AG04450 (cell line): ENCODE measurements at places on chromosomes 1 and 21.

GRCh38 chr1:204295671-204296070, 64.1 kb downstream of the PLEKHA6 start:
- no peak for DNase-seq

DNA sequence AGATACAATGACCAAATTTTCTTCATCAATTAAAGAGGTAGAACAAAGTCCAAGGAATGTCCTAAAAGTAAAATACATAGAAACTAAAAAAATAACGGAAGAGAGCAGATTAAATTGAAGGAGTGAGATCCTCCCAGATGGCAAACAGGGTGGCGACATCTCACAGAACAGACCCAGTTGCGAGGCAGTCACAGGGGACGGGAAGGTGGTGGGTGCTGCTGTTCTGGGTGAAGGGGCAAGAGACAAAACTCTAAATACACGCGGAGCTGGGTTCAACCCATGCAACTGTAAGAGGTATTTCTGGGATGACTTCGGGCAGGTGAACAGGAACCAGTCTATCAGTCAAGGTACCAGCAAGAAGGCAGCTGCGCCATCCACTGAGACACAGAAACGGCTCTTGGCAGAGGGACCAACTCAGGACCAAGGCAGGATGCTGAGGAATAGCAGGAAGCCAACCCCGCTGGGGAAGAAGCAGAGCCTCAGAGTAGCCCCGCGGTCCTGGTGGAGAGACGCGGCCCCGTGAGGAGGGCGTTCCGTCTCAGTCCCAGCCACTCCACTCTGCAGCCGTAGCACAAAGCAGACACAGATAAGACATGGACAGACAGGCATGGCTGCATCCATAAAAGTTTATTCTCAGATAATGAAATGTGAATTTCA, 32.2 kb downstream of the WDR4 start:
- no peak for DNase-seq

DNA sequence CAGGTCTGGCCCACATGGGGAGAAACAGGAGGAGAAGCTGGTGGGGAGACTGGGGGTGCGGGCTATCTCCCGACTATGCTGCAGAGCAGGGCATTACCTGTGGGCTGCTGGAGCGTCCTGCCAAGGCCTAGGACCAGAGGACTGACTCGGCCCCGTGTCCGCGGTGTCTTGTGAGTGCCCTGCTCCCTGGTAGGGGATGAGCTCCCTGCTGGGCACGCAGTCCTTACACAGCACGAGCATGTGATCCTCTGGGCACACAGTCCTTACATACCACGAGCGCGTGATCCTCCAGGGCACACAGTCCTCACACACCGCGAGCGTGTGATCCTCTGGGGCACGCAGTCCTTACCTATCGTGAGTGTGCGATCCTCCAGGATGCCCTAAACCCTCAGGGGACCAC, 31.8 kb upstream of the CSF3R start:
- DNase-seq, result no peak

DNA sequence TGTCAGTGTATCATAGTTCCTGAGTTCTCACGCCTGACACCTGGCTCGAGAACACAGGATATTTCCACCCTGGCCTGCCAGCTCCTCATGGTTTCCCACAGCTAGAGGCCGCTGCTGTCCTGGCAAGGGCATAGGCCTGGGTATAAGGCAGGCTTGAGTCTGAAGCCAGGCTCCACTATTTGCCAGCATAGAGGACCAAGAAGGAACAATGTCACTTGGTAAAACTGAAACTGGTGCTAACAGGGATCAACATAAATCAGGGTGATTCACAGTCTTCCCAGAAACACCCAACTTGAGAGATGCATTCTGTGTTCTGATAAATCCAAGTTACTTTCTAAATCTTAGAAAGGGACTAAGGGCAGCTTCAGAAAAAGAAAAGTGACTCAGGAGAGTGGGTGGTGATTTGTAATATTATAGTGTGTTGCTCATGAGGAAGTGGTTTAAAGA, 6.9 kb upstream of the S100A2 start:
- DNase-seq, result no peak

DNA sequence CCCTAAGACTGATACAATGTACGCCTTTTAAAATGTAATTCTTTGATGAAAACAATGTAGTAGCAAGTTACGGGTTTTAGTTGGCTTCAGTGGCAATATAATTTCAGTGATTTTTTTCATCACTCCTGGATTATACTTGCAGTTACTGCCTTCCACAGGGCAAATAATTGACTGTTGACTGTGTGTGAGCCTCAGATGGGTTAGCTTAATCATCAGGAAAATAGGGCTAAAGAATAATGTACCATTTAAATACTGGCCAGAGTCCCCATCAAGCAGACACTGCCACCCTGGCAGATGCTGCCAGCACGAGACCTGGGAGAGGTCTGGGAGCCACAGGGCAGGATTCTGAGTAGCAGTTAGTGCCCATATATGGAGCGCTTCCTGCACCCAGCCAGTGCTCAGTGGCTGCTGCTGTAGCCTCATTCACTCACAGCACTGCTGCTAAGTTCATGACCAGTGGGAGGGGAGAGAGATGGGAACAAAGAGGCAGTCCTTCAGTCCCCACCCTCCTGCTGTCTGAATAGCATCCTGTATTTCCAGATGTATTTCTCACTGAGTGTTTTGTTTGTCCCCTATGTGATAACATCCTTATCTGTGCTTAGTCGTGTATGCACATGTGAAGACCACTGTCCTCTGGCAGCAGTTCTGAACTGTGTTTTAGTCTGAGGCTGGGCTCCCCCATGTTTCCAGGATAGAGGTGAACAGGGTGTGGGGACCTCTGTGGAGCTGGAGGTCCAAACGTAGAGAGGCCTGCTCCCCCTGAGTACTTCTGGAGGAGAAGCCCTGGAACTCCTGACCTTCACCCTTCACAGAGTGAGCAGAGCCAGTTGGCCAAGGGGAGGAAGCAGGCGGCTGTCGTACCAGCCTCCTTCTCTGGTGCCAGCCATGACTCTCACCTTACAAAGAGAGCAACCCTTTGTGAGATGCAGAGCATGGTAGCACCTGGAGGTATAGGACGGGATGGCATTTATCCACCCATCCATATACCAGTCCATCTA, 80.4 kb downstream of the ADARB1 start:
- no peak for DNase-seq

DNA sequence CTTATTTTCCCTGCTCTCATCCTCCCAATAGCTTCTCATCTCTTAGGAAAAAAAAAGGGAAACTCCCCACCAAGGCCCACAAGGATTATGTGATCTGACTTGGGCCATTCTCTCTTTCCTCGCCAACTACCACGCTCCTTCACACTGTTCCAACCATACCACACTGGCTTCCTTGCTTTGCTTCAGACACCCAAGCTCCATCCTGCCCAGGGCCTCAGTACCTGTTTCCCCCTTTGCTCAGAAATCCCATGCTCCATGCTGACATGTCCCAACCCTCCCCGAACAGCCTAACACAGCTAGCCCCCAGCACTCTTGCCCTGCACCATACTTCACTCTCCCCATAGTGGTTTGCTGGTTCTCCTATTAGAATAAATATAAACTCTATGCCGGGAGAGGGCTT, 39.2 kb downstream of the MAB21L3 start:
- no peak for DNase-seq

DNA sequence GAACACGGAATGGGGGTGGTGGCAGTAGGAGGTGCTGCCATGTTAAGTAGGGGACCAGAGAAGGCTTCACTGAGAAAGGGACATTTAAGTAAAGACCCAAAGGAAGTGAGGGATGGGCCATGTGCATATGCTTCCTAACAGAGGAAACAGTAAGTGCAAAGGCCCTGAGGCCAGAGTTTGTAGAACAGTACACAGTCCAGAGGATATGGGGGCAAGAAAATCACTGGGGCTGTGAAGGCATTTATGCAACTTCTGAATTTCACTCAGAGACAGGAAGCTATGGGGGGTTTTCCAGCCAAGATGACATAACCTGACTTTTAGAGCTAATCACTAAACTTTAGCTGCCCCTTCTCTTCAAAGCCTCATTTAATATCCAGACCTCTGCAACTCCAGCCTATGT, 202.5 kb upstream of the EDN2 start:
- no peak for DNase-seq

DNA sequence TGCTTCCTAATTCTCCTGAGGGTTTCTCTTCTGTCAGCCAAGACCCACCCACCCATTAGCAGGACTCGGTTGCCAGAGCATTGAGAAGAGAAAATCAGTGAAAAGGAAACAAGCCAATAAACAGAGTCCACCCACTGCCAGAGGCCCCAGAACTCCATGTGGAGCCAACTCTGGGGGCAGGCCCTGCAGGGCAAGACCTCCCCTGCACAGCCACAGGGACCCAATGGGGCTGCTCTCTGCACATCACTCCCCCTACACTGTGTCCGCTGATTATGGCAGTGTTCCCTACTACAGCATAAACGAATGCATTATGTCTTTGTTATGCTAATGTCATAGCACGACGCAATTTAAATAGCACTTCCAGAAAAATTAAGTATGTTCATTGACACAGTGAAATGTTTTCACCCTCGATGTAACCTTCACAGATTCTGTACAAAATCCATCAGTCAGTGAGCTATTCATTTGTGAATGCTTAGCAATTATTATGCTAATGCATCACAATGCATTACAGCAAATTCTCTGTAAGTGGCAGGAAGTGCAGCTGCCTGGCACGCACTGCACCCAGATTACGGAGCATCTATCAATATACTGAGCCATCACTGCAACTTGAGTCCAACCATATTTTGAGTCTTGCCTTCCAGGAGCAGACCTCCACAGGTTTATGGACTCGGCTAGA, 56.4 kb downstream of the GRIK3 start:
- DNase-seq, result no peak

- DNase-seq, result no peak
Observed at GRCh38 chr1:189751311-189751710, 726.4 kb downstream of the BRINP3 start.

DNA sequence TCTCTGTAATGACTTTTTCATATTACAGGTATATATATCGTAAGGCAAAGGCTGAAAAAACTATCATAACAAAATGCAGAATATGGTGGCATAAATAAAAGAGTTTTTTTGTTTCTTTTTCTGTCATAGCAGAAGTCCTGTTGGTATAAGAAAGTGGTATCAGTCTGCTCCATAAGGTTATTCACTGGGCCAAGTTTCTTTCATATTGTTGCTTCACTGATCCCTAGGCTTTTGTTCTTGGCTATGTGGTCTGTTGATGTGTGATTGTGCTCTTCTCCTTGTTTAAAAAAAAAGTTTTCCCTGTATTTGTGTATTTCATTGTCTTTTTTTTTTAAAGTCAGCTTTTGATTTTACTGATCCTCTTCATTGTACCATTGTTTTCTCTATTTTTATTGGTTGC, 26.0 kb downstream of the PTBP2 start:
- DNase-seq, result no peak

DNA sequence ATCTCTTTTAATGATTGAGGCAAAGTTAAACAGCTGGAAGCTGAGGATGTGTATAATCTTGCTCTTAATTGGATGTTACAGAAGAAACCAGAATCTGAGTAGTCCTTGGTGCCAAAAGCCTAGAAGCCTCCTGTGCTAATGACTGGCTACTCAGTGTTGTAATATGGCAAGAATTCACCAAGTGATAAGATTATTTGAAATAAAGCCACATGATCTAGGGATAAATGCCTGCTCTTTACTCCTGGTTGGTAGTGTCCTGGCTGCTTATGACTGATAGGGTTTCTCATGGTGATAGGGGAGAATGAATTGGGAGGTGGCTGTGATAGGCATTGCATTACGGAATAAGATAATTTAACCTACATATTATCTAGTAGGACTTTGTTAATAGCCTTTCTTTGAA, 13.6 kb upstream of the MAB21L3 start:
- DNase-seq, result no peak

DNA sequence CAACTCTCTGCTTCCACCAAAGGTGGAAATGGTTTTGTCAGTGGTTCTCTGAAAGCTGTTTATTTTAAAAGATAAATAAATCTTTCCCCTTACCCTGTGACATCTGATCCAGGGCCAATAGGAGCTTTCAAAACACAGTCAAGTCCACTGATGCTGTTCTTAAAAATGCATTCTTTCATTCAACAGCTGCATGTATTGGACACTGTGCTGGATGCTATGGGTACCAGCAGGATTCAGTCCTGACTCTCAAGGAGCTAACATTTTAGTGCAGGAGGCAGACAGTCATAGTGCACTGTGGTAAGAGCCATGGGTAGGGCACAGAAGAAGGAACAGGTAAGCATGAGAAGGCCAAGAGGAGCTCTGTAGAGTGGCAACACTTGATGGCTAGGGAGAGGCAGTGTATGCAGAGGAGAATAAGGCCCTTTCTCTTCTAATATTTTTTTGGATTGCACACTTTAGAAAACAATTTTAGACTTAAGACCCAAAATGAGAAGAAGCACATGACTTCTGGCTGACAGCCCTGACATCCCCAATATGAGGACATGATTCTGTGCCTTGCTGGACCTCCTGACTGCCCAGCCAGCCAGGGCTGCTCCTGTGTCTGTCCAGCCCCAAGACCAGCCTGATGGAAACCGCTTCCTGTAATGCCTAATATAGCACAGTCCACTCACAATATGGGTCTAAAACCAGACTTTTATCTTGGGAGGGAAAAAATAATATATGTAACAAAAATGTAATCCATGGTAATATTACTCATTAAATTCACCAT, 207.3 kb downstream of the SDCCAG8 start:
- DNase-seq, result no peak

DNA sequence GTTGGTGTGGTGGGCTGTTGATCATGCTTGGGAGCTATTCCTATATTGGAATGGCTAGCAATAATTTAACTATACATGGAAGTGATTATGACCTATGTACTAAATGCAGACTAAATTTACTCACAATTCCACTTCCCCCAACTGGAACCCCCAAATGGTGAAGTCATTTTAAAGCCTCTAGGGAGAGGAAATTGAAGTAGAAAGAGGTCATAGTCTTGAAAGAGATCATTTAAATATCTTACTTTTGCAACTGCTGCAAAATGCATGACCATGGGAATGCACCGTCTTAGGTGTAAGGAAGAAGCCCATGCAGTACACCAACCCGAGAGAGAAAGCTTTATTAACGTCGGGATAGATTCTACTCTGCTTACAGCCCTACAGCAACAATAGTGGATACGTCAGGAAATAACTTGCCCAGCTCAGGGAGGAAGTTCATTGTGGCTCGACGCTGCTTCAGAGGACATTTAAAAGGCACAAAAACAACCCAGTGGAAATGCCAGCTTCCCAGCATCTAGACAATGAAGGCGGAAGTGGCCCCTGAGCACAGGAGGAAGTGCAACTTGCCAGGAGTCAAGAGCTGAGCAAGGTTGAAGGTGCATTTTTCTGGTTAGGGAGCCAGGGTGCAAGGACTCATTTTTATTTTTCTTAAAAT, 26.5 kb downstream of the CYYR1 start:
- no peak for DNase-seq

- no peak for DNase-seq
Observed at GRCh38 chr1:181129771-181130606, 41.5 kb downstream of the IER5 start.

DNA sequence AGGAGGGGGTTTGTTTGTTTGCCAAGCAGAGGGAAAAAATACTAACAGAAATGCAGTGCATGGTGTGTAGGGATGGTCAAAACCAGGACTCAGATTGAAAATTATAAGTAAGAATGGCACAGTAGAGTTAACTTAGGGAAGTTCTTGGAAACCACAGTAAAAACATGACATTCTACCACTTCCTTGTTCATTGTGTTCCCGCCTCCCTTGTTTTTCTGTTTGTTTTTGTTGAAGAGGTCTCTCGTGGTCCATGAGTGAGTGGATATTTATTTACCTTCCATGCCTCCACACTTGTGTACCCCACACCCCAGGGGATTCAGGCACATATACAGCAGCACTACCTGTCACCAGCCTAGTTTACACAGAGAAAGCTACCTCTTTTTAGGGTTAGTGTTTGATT, 69.6 kb downstream of the OLFML2B start:
- DNase-seq, result no peak

GRCh38 chr1:57789936-57790335, 366.1 kb upstream of the DAB1 start:
- no peak for DNase-seq

GRCh38 chr1:106276871-106277270, 779.6 kb upstream of the PRMT6 start:
- no peak for DNase-seq
